ENCODE measurements at places on chromosomes 1 and 21.

GRCh38 chr21:15282665-15283064 is 217.9 kb upstream of the NRIP1 start:
- DNase-seq, result no peak

DNA sequence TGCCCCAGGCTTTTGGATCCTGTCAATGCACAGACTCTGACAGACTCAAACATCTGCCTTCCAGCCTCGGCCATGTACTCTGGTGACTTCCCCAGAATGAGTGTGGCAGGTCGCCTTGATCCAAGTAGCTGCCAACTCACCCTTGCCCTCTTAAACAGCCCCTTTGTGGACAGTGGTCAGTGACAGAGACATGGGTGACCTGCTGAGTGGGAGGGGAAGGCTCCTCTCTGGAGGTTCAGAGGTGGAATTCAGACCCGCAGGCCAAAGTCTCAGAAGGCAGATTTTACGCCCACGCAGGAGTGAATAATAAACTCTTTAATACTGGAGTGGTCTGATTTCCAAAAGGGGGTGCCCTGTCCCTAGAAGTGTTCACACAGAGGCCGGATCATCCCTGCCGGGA is 63.5 kb downstream of the TLR5 start:
- DNase-seq, result no peak

DNA sequence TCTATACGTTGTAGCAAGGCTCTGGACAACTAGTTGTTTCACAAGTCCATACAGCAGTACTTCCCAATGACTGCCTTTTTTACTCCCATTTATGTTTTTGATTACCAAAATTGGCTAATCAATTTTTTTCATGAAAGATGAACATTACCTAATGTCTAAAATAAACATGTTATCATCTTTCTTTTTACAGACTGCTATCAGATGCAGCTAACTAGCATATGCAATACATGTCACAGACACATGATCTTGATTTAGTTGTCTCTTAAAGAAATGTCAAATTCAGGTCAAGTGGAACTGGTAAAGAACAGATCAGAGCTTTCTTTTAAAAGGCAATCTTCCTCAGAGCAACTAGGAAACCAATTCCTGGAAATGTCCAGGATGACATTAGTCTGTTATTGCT is 630 bp upstream of the DBT start:
- DNase-seq, result no peak

GRCh38 chr1:150973258-150973835 is 1.3 kb downstream of the CERS2 start:
- no peak for DNase-seq

DNA sequence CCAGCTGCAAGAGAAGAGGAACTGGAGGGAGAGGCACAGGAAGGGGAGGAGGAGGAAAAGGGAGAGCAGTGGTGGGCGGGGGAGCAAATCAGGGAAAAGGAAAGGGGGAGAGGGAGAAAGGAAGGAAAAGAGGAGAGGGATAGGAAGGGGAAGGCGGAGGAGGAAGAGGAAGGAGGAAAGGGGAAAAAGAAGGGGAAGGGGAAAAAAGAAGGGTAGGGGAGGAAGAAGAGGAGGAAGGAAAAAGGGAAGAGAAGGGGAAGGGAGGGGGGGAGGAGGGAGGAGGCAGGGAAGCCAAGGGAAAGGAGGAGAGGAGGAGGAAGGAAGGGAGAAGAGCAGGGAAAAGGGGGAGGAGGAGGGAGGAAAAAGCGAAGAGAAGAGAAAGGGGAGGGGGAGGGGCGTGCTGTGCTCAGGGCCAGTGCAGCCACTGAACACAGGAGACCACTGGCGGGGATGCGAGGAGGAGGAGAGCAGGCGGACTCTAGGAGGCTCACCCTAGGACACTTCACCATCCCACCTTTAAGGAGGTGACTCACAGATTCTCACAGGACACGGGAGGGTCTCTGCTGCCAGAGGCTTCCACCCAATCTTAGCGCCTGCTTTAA is 33.1 kb downstream of the PGBD5 start:
- DNase-seq, result no peak

GRCh38 chr1:229028544-229028943 is 242.4 kb upstream of the RAB4A start:
- no peak for DNase-seq

DNA sequence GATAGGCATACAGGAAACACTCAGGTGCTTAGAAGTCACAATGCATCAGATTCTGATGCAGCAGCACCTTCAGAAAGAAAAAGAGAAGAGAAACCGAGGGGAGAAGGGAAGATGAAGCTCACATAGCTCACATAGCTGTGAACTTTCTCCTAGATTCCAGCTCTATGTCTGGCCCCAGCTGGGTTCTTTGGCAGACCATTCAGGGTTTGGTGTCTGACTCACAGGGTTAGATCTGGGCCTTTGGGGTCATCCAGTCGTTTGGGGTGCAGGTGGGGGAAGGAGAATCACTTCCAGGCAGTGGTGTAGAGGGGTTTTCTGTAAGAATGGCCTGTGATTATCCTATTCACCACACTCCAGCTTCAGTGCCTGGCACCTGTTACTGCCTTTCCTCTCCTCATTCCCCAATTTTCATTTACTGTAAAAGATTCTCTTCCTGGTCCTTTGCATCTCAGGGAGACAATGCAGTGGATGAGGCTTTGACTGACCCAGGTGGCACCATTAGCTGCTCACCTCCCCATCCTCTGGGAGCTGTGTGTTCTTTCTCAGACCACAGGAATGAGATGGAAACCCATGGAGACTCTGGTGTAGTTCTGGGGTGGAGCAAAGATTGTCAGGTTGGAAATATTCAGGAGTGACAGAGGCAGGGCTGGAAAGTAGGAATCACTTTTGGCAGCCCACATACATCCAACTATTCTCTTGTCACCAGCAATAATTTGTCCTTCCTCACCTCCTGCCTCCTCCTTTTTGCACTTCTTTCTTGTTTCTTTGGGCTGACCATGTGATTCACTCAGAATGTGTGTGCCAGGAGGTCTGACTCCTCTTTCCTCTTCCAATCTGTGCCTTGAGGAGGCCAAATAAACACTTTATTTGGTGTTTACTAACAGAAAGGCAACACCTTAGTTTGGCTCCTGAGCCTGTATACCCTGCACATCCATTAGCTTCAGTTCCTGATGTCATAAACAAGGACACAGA is 103.3 kb downstream of the PAPPA2 start:
- DNase-seq, result no peak

GRCh38 chr1:183019860-183020259 is 3.4 kb upstream of the LAMC1 start:
- no peak for DNase-seq

DNA sequence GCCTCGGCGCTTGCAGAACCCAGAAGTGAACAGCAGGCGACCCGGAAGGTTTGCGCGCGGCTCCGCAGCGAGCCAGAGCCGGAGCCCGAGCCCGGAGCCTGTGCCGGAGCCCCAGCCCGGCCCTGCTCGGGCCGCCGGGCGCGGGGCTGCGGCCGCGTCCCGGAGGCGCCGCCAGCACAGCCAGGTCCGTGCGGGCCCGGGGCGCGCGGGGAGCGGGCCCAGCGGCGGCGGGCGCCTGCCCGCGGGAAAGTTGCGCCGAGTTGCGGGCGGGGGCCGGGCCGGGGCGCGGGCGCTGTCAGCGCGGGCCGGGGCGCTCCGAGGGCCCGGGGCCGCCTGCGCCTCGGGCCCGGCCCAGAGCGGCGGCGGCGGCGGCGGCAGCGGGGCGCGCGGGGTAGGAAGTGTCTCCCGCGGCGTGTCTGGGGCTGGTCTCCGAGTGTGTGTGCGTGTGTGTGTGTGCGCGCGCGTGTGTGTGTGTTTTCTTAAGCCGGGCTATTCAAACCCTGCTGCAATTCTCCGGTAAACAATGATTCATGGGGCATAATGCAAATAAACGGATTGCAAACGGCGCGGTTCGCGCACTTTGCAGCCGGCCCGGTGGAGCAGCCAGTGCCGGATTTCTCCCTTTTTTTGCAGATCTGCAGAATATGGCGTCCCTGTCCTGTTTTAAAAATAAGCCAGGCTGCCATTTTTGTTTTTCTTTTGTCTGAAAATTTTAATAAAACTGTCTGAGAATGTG is at the start of gene ZNF362:
TSS of gene ZNF362 (plus strand) at position 22 of the 736 bp plus-strand sequence. CDS start 14,083 bp downstream, outside the sequence.
- peak; percentile 87 for DNase-seq

GRCh38 chr1:8718850-8719361 is 98.5 kb downstream of the RERE start:
- no peak for DNase-seq

- DNase-seq, result no peak
These were observed 78.4 kb upstream of the WNT4 start for GRCh38 chr1:22221233-22221780.

GRCh38 chr21:41970751-41971653 is 17.2 kb upstream of the C2CD2 start:
- DNase-seq, result no peak

- DNase-seq, result no peak
These were observed 251.4 kb upstream of the B3GALT2 start for GRCh38 chr1:193437785-193438184.

DNA sequence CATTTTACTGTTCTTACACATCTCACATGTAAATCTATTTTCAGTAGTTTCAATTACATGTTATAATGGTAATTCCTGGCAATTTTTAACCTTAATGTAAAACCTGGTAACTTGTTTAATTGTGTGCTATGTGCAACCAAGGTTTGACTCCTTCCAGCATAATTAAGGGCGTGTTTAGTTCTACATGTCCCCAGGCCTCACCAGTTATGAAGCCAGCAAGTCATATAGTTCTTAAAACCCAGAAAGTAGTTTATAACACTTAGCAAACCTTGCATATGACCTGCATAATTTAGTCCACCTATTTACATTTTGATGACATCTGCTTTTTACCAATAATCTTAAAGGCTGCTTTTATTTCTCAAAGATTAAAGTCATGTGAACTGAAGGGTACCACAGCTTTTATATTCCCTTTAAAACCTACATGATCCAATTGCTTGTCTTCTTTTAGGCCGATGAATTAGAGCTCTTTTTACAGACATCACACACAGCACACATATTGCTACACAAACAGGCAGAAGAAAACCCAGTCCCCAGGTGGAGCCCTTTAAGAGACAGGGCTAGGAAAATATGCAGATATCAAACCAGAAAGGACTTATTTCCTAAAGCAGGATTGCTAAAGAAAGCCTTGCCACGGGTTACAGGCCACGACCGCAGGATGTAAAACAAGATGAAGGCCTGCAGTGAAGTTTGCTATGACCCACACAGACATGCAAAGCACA is 23.2 kb upstream of the SYCP1 start:
- DNase-seq, result no peak

DNA sequence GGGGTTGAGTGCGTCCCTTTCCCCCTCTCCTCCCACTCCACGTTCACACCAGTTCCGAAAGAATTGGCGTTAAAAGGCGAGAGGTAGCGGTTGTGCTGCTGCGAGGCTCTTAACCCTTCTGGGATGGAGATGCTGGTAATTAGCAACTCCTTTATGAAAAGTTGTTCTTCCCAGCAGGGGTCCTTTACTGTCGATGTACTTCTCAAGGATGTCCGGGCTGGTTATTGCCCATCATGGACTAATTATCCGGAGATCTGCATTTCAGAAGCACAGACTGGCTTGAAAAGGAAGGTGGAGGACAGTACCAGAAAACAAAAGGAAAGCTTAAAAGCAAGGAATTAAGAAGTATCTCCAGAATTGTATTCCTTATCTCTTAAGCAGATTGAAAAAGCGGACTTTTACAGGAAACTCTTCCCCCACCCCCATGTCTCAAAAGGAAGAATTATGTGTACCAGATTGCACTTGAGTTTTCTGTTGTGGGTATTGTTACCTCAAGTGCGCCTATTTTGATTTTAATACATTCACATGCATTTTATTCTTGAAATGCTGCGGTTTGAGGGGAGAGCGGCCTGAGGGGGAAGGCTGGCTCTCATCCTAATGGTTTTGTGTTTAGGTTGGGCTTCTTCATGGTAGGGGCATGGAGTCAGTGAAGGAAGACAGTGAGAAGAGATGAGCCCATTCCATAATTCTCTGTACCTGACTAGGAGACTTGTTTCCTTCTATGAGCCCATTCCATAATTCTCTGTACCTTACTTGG is 1.5 kb downstream of the AK4 start:
- DNase-seq, result no peak

- no peak for DNase-seq
These were observed 548.8 kb downstream of the PTPRU start for GRCh38 chr1:29785137-29785527.

DNA sequence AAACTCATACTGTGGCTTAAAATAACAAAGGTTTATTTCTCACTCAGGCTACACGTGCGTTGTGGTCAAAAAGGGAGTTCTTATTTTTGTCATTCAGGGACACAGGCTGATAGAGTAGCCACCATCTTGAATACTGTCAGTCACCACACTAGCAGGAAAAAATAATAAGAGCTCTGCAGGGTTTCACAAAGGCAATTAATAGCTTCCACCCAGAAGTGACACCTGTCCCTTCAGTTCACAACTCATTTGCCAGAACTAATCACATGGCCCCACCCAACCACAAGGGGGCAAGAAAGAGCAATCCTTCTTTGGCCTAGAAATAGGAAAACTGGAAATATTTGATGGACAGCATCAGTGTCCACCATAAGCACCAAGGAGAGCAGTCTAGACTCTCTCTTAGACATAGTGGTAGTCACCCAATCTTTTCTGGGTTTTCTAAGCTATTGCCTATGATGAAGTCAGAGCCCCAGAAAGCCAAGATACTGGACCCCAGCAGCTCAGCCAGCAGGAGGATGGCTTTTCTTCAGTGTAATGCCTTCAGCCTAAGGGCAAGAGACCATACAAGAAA is 8.2 kb downstream of the HAPLN2 start:
- no peak for DNase-seq

GRCh38 chr1:186301448-186301847 is 73.6 kb downstream of the TPR start:
- no peak for DNase-seq

GRCh38 chr1:40362699-40363098 is 10.8 kb upstream of the SMAP2 start:
- no peak for DNase-seq

- DNase-seq, result no peak
These were observed 5.5 kb downstream of the GNG4 start for GRCh38 chr1:235643837-235644692.

GRCh38 chr1:54887665-54888071 is 673 bp upstream of the DHCR24 start:
- no peak for DNase-seq

- no peak for DNase-seq
These were observed 5.5 kb downstream of the AZIN2 start for GRCh38 chr1:33086384-33086850.

- no peak for DNase-seq
These were observed 33.1 kb downstream of the KCNJ15 start for GRCh38 chr21:38289705-38290485.

GRCh38 chr1:150162862-150163706 is 13.4 kb downstream of the PLEKHO1 start:
- DNase-seq, result no peak

GRCh38 chr21:25107708-25108107 is 499.6 kb downstream of the MRPL39 start:
- DNase-seq, result no peak

GRCh38 chr1:93710499-93711453 is 29.1 kb upstream of the BCAR3 start:
- DNase-seq, result no peak

DNA sequence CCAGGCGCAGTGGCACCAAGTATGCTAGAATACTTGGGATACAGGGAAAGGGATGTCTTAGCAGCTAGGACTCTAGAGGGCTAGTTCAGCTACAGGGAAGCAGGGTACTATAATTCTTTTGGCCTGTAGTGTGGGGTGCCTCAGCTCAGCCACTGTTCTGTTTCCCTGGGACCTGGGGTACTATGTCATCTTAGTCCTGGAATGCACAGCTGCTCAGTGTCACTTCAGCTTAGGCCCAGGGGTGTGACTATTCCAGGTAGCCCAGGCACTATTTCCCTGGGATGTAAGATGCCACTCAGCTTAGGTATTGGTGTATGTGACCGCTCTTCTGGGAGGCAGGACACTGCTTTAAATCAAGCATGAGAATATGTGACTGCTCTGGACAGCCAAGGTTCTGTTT is 34.1 kb downstream of the RGSL1 start:
- no peak for DNase-seq
